ENCODE measurements at places on chromosomes 5 and 9.

- DNase-seq, result no peak
Measured at GRCh38 chr5:72126796-72127195, 19.5 kb downstream of the MAP1B start.

- no peak for DNase-seq
Measured at GRCh38 chr5:34409373-34409772, 246.8 kb upstream of the RAI14 start.

- no peak for DNase-seq
Measured at GRCh38 chr5:180862645-180863044, 1.6 kb upstream of the ZFP62 start.

GRCh38 chr9:130158001-130158400 is 14.2 kb upstream of the NCS1 start:
- no peak for DNase-seq

DNA sequence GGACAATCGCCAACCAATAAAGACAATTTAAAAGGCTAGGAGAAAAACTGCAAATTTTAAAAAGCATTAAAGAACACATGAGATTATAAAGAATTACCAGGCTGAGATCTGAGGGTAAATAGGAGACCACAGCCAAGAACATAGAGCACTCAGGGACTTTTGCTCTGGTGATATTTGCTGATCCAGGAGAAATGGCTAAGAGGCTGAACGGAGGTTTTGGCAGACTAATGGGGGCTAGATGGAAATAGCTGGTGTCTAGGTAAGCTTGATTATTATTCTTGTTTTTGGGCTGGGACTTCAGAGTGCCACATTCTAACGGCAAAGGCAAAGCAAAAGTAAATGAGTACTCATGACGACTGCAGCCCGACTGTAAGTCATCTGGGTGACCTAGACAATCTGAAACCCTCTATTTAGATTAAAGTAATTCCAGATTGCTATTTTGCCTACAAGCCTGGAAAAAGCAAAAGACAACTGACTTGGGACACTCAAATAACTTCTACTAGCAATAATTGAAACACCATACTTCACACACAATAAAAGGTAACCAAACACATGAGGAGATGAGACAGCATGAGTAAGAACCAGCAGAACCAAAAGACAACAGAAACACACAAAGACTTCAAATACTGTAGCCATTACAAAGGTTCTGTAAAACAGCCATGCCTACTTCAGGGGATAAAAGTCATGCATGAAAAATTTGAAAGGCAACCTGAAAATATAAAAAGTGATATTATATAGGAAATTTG is 68.8 kb downstream of the JAKMIP2 start:
- no peak for DNase-seq
